ENCODE measurements at places on chromosomes 13 and 19.

GRCh38 chr13:40993987-40994386 is 25.1 kb downstream of the ELF1 start:
- no peak for DNase-seq

DNA sequence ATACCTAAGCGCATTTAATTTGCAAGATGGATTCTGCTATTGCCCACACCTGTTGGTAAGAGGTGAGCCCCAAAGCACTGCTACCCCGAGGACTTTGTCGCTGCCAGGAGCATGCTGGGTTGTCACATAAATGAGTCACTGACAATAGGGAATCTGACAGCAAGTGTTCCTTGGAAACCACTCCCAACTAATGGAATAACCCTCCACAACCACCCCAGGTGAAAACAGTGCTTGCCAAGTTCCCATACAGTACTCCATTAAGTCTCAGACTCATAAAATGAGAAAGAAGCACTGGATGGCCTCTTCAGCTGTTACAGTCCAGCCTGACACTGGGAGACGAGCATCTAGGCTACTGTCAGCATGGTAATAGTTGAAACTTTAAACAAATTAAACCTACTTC is 108.6 kb downstream of the EFNB2 start:
- no peak for DNase-seq

- no peak for DNase-seq
Observed at GRCh38 chr13:109274188-109274821, 512.1 kb downstream of the IRS2 start.

DNA sequence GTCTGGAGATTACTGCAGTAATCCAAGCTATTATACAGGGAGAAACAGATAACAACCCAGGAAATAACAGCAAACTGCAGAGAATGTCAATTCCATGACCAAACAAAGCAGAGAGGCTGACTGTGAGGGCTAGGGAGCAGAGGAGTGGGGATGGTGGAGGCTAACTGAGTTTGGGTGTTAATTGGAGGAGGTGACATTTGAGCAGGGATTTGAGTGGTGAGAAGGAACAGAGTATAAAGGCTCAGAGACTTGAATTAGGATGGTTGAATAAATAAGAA is 3.1 kb downstream of the DMAC2 start:
- DNase-seq: no peak

GRCh38 chr13:75225288-75226032 is 256.5 kb downstream of the TBC1D4 start:
- DNase-seq: no peak

DNA sequence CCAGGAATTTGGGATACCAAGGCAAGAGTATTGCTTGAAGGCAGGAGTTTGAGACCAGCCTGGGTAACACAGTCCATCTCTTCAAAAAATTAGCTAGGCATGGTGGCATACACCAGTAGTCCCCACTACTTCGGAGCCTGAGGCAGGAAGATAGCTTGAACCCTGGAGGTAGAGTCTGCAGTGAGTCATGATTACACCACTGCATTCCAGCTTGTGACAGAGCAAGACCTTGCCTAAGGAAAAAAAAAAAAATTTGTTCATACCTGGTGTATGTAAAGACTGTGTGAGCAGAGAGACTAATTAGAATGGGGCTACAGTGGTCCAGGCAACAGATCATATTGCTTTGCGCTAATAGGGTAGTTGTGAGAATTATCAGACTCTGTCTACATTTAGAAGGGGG is 778.3 kb upstream of the PCDH20 start:
- DNase-seq: no peak

DNA sequence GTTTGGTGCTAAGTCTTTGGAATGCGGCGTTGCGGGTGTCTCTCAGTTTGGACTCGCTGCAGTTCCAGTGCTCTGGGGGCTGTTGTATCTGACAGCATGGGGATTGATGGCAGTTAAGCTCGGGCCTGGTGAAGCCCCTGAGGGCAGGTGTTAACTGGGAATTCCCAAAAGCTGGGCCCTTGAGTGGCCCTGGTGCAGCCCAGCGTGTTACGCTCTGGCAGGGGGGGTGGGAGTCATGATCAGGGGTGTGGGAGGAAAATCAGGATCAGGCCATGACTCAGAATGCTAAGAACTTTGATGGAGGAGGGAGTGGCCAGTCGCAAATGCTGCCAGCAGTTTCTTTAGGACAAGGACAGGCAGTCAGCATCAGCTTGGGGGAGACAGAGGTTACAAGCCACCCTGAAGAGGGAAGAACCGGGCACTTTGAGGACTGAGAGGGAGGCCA is 19.6 kb downstream of the AP2A1 start:
- DNase-seq: no peak

DNA sequence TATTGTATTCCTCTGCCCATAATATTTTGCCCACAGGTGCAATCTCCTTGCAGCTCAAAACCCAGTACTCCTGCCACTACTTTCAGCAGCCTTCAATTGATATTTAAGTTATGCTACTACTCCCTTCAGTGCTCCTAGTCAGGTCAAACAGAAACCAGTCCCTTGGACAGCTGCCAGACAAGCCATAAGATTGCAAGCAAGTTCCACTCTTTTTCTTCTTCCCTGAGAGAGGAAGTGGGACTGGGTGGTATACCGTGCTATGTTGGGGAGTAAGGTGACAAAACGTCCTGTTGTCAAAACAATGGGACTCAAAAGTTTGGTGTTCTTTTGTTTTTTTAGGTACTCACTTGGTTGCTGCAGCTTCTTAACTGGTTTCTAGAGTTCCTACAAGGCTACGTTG is 63.1 kb upstream of the FRY start:
- DNase-seq: no peak

DNA sequence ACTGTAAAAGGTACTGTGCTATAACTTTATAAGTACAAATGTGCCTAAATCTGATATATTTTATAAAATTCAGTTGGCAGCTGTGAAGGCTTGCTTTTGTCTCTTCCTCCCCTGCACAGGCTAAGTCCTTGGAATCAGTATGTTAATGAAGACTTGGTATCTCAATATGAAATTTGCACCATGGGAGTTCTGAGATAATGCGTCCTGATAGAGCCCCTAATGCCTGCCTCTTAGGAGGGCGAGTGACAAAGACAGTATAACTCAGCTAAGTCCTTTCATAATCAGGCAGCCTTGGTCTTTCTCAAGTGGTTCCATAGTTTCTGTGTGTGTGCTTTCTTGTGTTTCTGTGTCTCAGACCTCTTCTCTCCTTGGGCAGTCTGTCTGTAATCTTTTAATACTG is 14.7 kb downstream of the LRCH1 start:
- no peak for DNase-seq

DNA sequence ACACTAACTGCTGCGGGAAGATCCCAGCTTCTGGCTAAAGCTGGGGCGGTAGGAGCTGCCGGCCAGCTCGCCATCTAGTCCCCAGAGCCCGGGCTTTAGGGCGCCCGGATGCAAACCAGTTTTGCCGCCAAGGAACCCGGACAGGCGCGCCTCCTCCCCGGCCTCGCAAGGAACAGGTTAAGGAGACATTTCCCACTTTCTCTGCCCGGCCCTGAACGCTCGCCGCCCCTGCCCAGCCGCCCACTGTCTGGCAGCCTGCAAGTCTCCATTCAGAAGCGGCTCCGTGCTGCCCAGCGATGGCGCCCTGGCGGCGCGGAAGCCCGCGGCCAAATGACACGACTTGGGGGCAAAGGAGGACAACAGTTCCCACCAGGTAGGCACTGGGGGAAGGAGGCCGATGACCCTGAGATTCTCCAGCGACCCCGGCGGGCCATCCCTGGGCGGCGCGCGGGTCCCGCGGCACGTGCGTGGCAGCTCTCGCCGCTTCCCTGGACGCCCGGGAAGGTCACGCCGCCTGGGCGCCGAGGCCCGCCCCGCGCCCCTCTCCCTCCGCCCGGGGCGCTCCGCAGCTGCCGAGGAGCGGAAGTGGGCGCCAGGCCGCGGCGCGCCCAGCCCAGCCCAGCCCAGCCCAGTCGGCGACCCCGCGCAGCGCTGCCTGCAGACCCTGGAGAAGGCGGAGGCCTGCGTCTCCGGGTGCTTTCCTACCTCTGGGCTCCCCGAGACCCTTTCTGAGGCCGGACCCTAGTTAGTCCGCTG is 42.2 kb upstream of the HNRNPA1L2 start:
- DNase-seq: no peak

GRCh38 chr13:106184790-106185189 is 350.7 kb downstream of the EFNB2 start:
- DNase-seq: no peak

DNA sequence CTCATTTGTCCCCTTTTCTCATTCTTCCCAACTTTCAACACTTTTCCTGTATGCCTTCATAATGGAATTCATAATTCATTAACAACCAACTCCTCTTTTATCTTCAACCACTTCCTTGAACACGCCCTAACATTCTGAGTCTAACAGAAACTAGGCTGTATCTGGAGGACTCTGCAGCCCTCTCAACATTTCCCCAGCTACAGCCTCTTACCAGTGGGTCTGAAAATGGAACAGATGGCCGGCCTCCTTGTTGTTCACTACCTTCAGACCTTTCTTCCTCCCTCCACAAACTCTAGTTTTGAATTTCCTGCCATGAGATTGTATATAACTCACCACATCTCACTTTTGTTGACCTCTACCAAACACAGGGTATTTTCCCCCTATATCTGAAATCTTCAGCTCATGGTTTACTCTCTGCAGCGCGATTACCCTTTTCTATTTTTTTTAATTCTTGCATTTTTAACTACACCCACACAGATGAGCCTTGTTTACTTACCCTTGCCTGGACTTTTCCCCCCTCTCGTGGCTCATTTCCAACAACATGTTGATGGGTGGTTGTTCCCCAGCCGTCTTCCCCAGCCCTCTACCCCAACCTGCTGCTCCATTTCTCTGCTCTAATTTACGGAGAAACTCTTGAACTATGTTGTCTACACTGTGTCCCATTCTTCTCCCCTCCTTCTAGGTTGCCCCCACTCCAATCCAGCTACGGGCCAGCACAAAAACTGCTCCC is 846 bp downstream of the ZNF790 start:
- no peak for DNase-seq

DNA sequence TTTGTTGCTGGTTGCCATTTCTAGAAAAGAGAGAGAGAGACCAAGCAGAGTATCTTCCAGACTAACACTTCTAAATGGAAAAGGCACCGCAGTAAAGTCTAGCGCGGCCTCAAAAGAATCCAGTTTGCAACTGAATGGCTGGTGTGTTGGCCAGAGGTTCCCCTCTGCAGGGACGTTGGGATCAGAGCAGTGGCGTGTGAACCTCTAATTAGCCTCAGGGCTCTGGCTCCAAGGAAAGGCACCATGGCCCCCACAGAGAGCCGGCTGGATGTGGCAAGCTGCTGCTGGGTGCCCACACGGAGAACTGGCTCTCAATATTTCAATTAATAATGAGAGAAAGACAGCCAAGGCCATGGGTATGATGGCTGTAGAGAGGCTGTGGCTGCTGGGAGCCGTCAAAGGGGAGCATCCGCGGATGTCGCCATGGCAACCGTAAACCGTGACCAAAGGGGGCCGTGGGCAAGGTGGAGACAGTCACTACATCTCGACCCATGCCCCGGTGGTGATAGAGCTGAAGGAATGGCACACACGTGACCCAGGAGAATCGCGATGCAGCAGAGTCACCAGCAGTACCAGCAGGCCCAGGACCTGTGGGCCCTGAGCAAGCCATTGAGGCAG is 9.5 kb downstream of the VSTM2B start:
- DNase-seq: no peak

DNA sequence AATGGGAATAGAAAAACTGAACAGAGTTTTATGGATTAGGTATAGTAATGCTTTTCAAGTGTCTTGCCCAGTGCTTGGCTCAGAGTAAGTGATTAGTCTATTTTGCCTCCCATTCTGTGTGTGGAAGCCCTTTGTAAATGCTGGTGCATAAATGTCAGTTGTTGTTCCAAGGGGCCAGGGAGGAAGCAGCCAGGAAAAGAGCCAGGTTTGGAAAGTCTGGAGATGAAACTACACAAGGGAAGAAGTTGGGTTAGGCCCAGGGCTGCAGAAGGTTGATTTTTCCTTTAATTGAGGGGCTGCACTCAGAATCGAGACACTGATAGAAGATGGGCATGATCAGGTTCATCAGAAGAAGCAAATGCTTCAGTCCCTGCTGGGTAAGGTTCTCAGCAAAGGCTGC is 484.0 kb downstream of the OLFM4 start:
- no peak for DNase-seq

DNA sequence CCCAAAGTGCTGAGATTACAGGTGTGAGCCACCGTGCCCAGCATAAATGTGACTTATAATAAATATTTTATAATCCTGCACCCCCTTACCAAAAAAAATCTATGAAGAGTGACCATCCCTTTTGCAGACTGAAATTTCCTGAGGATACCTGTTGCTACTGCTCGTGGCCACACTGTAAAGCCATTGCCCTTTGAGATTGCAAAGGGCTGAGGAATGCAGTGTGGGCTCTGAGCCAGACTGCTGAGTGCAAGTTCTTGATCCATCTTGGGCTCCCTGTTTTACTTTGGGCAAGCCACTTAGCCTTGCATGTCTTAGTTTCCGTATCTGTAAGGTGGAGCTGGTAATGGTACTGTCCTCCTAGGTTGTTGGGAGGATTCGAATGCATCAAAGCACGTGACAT is 23.4 kb downstream of the SIPA1L3 start:
- DNase-seq: no peak

GRCh38 chr13:64640002-64640401 is 2590.1 kb downstream of the PCDH9 start:
- DNase-seq: no peak

DNA sequence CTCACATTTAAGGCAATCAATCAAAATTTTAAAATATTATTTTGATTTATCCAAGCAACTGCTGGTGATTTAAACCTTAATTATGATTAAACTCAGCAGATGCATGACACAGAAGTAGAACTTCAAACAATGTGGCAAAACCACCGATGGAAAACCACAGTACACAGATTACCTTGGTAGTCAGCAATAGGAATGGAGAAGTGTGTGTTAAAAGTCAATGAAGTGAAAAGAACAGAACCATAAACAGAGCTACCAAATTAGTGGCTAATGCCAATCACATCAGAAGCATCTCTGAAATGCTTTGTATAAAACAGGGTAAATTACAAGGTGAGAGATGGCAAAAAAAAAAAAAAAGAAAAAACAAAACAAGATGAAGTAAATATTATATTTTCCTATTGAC is 31.2 kb downstream of the KATNAL1 start:
- no peak for DNase-seq

DNA sequence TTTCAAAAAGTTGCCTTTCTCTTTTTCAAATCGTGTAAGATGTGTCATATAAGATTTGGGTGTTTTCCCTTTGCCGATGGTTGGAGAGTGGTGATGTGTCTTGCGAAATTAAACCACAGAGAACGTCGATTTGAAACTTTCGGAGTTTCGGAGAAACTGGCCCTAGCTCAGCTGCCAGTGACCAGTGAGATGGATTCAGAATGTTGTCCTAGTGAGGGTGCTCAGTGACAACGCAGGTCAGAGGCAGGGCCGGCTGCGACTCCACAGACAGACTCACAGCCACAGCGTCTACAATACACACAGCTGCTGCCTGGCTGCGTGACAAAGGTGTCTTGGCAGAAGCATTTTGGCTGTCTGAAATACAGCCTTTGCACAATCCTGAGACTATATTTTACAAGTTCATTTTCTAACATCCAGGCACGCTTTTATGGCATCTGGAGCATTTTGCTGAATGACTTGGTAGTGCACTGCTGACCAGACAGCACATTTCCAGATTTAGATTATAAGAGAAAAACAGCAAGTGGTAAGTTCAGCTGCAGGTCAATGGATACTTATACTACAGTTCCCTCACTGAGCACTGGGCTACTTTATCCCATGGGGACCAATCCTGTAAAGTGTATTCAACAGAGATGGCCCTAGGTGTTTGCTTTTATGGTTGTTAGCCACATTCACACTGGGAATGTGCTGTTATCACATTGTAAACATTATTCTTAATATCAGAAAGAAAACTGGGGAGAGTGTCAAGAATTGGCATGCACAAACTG is 207.5 kb downstream of the KCNRG start:
- no peak for DNase-seq
